Fibroblast of lung (primary cell): ENCODE measurements at places on chromosomes 11 and 22.
A peak's percentile ranks its signal among the peaks of the same experiment; 100 is the strongest.

DNA sequence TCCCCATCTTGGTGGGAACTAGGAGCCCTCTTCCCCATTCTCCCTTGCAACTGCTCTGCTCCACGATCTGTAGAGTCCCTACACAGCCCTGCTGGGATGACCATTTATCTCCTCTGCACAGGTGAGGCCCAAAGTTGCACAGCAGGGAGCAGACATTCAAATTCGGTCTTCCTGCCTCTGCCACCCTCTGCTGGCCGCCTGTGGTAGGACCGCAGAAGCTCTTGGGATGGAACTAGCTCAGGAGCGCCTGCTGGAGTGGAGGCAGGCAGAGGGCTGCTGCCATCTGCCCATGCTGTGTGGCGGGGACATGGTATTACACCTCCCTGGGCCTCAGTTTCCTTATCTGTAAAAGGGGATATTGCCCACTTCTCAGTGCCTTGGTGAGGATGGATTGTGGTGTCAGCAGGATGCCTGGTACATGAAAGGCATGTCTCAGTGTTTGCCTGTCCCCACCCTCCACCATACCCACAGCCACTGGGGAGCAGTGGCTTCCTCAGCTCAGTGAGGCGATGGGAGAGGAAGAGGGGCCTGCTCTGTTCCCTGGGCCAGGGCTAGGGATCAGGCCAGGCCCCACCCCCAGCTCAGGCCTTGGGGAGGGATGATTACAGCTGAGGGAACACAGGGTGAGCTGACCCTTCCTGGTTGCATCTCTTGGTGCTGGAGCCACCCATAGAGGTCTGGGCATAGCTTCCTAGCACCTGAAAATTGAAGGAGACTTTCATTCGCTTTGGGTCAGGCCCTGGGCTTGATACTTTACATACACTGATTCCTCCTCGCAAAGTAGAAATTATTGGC is 11.3 kb upstream of the OMP start:
- peak; percentile 71 for DNase-seq

DNA sequence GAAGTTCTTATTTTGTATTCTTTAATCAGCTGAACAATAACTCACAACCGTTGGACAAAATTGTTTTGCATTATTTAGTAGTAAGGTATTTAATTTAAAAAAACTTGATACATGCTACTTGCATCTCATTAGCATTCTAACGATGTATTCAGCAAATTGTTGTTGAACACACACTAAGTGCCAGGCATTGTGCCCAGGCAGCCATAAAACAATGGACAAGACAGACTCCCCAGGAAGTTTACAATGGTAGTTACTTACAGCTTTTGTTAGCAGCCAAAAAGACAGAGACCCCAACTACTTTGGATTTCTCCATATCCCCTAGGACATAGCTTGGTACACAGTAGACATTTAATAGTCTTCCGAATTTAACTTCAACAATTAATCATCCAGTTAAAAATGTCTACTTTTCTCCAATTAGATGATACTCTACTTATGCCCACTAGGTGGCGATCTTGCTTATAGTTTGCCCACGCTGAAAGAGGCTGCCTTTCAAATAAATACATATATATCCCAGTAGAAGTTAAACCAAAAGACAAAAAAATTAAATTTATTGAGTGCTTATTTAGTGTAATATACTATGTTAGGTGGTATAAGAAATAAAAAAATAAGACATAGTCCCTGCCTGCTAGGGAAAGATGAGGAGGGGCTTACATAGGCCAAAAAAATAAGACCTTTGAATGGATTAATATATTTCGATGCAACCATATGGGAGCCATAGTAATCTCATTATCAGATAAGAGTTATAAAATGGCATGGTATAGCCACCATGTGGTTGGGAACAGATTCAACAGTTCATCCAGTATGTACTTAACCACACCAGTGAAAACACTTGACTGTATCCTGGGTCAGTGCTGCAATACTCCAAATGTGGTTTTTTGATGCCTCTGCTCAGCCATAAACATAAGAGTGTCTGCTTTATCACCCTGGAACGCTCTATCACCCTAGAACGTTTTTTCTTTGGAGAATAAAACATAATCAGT is 2.0 kb upstream of the FJX1 start:
- DNase-seq = peak; percentile 80

GRCh38 chr22:47452184-47452583 is 689.7 kb downstream of the TBC1D22A start:
- DNase-seq = no peak

- DNase-seq = peak; percentile 55
These were observed 51.3 kb upstream of the CD44 start for GRCh38 chr11:35087648-35088047.

- DNase-seq = no peak
These were observed 46.9 kb upstream of the PICALM start for GRCh38 chr11:86115542-86116385.

DNA sequence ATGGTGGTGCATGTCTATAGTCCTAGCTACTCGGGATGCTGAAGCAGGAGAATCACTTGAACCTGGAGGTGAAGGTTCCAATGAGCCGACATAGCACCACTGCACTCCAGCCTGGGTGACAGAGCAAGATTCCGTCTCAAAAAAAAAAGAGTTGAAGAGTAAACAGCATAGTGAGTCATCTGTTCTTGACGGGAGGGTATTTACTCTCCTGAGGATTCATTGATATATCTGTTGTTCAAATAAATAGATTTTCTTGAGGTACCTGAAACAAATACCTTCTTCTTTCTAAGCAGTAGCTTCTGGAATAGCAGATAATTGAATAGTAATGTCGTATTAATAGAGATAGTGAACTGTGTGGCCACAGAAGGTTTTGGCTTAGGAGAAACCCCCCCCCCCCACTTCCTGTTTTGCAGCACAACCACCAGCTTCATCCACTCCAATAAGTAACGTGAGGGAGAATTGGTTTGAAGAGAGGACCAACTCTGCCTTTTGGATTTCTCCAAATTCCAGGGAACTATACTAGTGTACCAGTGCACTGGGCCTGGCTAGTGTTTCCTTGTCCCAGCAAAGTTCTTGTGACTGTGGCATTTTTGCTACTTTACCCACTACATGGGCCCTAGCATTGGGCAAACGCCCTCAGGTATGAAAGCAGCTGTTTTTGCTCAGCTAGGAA is 90.0 kb downstream of the PRMT3 start:
- no peak for DNase-seq

DNA sequence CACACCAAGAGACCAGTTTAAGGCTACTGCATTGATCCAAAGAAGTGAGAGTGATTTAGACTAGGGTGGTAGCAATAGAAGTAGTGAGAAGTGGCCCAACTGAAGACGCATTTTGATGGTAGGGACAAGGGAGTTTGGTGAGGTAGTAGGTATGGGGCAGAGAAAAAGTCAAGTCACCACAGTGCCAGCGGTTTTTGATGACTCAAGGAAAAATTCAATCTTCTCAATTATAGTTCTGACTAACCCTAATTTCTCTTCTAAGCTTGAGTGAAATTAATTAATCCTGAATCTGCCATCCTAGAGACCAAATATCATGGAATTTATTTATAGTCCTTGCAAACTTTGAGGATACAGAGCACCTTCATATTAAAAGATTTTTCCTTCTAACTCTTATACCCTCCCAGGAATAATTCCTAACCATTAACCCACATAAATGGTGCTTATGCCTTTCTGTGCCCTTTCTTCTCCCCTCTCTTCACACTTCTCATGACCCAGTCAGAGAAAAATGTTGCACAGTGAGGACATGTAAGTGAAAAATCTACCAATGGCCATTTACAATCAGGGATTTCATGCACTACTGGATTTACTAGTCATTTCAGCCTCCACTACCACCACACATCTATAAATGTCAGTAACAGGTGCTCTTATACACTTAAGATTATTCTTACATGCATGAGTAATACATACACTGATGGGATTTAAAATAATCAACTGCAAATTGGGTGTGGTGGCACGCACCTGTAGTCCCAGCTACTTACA is 45.9 kb upstream of the ARHGAP32 start:
- no peak for DNase-seq

- no peak for DNase-seq
These were observed 39.9 kb downstream of the OR2AT4 start for GRCh38 chr11:75056814-75057213.

GRCh38 chr11:68962527-68963250 is 18.1 kb downstream of the MRGPRD start:
- no peak for DNase-seq
